ENCODE measurements at places on chromosomes 12 and 14. TPM values are rescaled to one million over a fixed set of nuclear protein-coding genes. Genes with fewer than 3 reads are reported as not detected.

DNA sequence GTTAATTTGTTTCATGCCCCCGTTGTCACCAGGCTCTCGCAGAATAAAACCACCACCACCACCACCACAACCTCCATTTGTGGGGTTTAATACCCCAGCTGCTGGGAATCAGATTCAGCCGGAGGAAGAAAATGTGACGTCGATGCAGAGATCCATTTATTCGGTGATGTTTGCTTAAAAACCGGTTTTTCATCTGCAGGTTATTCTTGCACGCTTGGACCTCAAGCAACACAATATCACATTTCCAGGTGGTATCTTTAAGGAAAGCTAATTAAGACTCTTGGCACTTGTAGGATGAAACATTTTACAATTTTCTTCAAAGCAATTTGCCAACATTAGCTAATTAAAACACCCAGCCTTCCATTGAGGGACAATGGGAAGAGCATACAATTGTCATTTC, 39.8 kb downstream of the SPRING1 start:
- no peak overlapping the region for H3K4me3 ChIP-seq
- DNase-seq: no peak
- peaks cover 11% of the 10 kb centered on the region for H3K4me1 ChIP-seq
- peaks cover 18% of the 10 kb centered on the region for H3K27me3 ChIP-seq
- no peaks in the 10 kb centered on the region for H3K36me3 ChIP-seq

- DNase-seq: no peak
- H3K27ac ChIP-seq: no peak overlapping the region
- H3K27me3 ChIP-seq: no peaks in the 10 kb centered on the region
- no peaks in the 10 kb centered on the region for H3K36me3 ChIP-seq
These were observed 70.7 kb upstream of the LMNTD1 start for GRCh38 chr12:25623816-25624215.

The OTOGL gene
- 0.21 TPM for total RNA-seq

The RPL10L gene
- not detected for total RNA-seq

DNA sequence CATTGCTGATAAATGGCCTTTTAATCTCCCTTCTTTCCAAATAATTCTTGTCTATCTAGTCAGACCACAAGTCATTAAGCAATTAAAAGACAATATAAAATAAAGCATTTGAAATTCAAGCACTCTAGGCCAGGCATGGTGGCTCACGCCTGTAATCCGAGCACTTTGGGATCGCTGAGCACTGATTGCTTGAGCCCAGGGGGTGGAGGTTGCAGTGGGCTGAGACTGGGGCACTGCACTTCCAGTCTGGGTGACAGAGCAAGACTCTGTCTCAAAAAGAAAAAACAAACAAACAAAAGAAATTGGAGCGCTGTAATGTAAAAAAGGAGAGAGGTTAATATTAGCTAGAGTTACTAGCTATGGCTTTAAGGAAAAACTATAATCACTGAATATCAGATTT, 30.5 kb upstream of the CSRP2 start:
- no peaks in the 10 kb centered on the region for H3K4me1 ChIP-seq
- H3K4me3 ChIP-seq: no peak overlapping the region
- peaks cover 2% of the 10 kb centered on the region for H3K27me3 ChIP-seq
- H3K27ac ChIP-seq: no peak overlapping the region
- H3K36me3 ChIP-seq: no peaks in the 10 kb centered on the region

GRCh38 chr12:124695861-124696260, 128.4 kb upstream of the NCOR2 start:
- no peak for DNase-seq
- no peak overlapping the region for H3K27ac ChIP-seq
- no peaks in the 10 kb centered on the region for H3K36me3 ChIP-seq
- H3K4me3 ChIP-seq: no peak overlapping the region
- peaks cover 9% of the 10 kb centered on the region for H3K4me1 ChIP-seq
- peaks cover 19% of the 10 kb centered on the region for H3K27me3 ChIP-seq

DNA sequence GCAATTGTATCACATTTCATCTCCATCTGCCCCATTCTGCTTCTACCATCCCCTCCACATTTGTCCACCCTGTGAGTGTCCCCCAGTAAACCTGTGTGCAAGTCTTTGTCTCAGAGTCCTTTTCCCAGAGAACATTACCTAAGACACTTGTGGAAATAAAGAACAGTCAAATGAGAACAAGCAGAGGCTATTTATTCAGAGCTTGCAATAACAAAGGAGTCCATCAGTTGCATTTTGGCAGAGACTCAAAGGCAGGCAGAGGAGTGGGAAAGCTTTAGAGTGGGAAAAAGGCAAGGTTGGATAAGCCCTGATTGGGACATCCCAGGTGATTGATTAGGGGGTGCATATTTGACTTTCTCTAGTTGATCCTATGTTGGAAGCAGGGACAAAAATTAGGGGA, 18.2 kb upstream of the PPFIBP1 start:
- peaks cover 16% of the 10 kb centered on the region for H3K4me1 ChIP-seq
- no peak overlapping the region for H3K4me3 ChIP-seq
- no peak for DNase-seq
- no peak overlapping the region for H3K27ac ChIP-seq
- H3K36me3 ChIP-seq: peaks cover 5% of the 10 kb centered on the region

DNA sequence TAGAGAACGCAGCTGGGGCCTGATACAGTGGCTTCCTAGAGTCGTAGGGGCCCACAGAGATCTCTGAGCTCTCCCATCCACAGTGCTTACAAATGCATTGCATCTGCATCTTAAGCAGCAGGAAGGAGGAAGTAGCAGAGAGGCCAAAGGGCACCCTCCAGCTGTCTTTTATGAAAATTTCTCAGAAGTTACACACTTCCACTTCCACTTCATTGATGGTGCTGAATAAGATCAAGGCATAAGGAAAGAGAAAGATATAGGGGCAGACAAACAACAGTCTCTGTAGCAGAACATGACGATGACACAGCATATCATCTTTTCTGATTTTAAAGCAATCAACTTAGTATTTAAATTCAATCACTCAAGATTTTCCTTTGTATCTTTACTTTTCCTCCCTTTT, 51.6 kb upstream of the ABCC9 start:
- H3K4me1 ChIP-seq: peaks cover 9% of the 10 kb centered on the region
- H3K27ac ChIP-seq: peak overlapping the region; percentile 22
- H3K4me3 ChIP-seq: no peak overlapping the region
- DNase-seq: no peak

The ANKS1B gene
- 2.8 TPM for total RNA-seq

The PRICKLE1 gene
- total RNA-seq: 0.34 TPM

The PZP gene
- total RNA-seq: not detected

The C12orf42 gene
- not detected for total RNA-seq

DNA sequence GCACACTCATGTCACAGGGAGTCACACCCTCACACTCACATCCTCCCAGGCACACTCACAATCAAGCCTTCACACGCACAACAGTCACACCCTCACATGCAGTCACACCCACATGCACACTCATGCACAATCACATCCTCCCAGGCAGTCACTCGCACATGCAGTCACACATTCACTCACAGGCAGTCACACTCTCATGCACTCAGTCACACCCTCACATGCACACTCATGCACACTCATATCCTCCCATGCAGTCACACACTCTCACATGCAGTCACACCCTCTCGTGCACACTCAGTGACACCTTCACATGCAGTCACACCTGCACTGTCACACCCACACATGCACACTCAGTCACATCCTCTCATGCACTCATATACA, 12.3 kb downstream of the TMEM179 start:
- no peak overlapping the region for H3K4me3 ChIP-seq
- DNase-seq: no peak
- no peaks in the 10 kb centered on the region for H3K27me3 ChIP-seq
- no peaks in the 10 kb centered on the region for H3K4me1 ChIP-seq

DNA sequence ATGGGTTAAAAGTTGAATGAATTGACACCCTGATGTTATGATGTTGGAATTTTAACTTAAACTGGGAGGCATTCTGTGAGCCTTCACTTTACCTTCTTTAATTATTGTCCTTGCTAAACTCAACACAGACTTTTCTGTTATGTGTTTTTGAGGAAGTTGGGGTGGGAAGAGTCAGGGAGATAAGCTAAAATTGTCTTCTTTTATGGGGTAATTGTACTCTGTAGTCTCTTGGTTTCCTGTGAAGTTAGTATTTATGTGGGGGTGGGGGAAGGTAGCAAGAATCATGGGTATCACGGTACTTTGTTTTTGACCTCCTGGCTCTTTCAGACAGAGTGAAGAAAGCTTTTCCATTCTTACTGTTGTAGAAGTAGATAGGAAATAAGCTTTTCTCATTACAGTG, 32.9 kb downstream of the RAB21 start:
- no peak for DNase-seq
- H3K4me1 ChIP-seq: peaks cover 13% of the 10 kb centered on the region
- peak overlapping the region; percentile 5 for H3K27ac ChIP-seq
- no peaks in the 10 kb centered on the region for H3K27me3 ChIP-seq
- no peak overlapping the region for H3K4me3 ChIP-seq
- H3K36me3 ChIP-seq: peaks cover 19% of the 10 kb centered on the region

The FAIM2 gene
- 0.49 TPM for total RNA-seq

GRCh38 chr12:10849425-10849878, at the start of gene PRR4:
TSS of gene PRR4 (minus strand) at chr12:10849475. CDS start at chr12:10849437, 38 bp downstream.
- H3K4me1 ChIP-seq: peaks cover 34% of the 10 kb centered on the region
- H3K27ac ChIP-seq: no peak within 1 kb of the TSS
- peak; percentile 37 for DNase-seq
- H3K4me3 ChIP-seq: no peak within 1 kb of the TSS
- peaks cover 5% of the 10 kb centered on the region for H3K36me3 ChIP-seq

DNA sequence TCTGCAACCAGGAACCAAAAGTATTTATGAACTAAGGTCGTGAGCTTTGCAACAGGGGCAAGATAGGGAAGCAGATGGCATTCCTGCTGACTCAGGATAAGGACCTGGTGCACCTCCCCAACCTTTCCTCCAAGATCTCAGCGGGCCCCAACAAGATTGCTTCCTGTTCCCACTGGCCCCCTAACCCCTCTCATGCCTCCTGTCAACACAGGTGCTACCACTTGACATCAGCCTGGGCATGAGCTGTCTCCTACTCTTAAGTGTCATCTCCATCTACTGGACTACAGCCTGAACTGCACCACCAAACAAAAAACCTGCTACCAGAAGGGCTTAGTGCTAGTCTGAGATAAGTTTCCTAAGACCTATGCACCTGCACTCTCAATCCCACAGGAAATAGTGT, 32.7 kb downstream of the MED6 start:
- no peak overlapping the region for H3K27ac ChIP-seq
- no peaks in the 10 kb centered on the region for H3K4me1 ChIP-seq
- H3K36me3 ChIP-seq: peaks cover 41% of the 10 kb centered on the region
- H3K27me3 ChIP-seq: no peaks in the 10 kb centered on the region
- no peak overlapping the region for H3K4me3 ChIP-seq

The KDM2B gene
- 60.1 TPM for total RNA-seq

The RNF212B gene
- not detected for total RNA-seq

The MIP gene
- not detected for total RNA-seq

The METTL17 gene
- total RNA-seq: 100 TPM

GRCh38 chr14:48616931-48617330, 941.5 kb upstream of the MDGA2 start:
- no peak overlapping the region for H3K27ac ChIP-seq
- H3K27me3 ChIP-seq: no peaks in the 10 kb centered on the region

DNA sequence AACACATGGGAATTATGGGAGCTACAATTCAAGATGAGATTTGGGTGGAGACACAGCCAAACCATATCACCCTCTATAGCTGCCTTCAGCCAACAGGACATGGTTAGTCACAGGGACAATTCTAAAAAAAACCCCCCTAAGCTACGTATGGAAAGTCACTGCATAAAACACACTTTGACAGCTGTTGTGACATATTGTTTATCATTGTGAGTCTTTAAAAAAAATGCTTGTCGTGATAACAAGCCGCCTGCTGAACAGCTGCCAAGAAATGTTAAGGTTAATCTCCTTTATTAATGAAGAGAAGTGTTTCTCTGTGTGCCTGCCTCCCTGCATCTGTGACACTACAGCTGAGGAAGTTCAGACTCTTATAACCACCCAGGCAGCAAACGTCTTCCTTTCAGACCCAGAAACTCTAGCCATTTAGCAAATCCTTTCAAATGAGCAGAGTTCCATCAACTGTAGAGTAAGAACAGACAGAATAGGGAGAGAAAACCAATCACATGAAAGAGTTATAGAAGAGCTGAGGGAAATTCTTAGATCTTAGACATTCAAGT, 1459.6 kb upstream of the TMEM132C start:
- no peak overlapping the region for H3K4me3 ChIP-seq
- H3K27me3 ChIP-seq: no peaks in the 10 kb centered on the region
- H3K36me3 ChIP-seq: no peaks in the 10 kb centered on the region
- no peaks in the 10 kb centered on the region for H3K4me1 ChIP-seq

- DNase-seq: no peak
- H3K36me3 ChIP-seq: no peaks in the 10 kb centered on the region
- H3K4me3 ChIP-seq: no peak overlapping the region
- H3K27me3 ChIP-seq: peaks cover 2% of the 10 kb centered on the region
- H3K4me1 ChIP-seq: no peaks in the 10 kb centered on the region
These were observed 71.9 kb downstream of the NUAK1 start for GRCh38 chr12:106066726-106067325.

The ACOT4 gene
- 1.1 TPM for total RNA-seq

DNA sequence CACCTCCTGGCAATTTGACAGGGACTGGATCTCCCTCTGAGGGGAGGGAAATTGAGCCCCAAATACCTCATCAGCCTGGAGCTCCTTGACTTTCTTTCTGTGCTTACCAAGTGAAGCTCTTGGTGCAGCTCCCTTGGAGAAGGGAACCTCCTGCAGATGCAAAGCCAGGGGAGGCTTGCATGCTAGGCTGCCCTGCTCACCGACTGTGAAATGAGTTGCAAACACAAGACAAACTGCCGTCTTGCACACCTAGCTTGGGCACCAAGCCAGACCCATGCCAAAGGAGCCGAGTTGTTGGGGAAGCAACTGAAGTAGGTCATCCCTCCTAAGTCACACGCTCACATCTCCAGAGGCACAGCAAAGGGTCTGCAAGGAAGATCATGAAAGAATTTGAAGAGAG, 95.2 kb downstream of the GTF2A1 start:
- no peak for DNase-seq
- H3K36me3 ChIP-seq: no peaks in the 10 kb centered on the region
- peaks cover 5% of the 10 kb centered on the region for H3K4me1 ChIP-seq
- H3K27me3 ChIP-seq: no peaks in the 10 kb centered on the region
- no peak overlapping the region for H3K27ac ChIP-seq
- H3K4me3 ChIP-seq: no peak overlapping the region

DNA sequence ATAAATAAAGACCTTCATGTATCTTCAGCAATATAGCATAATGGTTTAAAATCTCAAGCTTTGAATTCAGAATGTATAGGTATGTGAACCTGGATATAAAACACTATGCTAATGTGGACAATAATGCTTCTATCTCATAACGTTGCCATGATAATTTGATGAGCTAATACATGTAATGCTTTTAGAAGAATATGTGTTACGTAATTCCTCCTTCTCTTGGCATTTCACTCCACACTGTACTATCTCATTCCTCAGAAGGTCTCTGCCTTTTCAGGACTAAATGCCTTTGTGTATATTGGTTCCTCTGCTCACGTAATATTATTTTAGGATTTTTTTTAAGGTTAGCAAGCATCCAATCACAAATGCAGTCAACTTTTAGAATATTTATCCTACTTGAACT, 86.5 kb downstream of the FOXA1 start:
- no peak for DNase-seq
- H3K4me1 ChIP-seq: no peaks in the 10 kb centered on the region
- no peaks in the 10 kb centered on the region for H3K36me3 ChIP-seq
- H3K4me3 ChIP-seq: no peak overlapping the region
- H3K27me3 ChIP-seq: no peaks in the 10 kb centered on the region
- no peak overlapping the region for H3K27ac ChIP-seq

Data from activated T-helper 1 cell treated with anti-CD3 and anti-CD28 coated beads, Interleukin-12 subunit alpha, Interleukin-12 subunit beta, Interleukin-2, Interleukin-4 antibody, amounts not matched to agents 30 ng/mL and 10 ng/mL and 1 ng/mL, durations not matched to agents 14 hours and 24 hours and 36 hours (primary cell).